ENCODE measurements at places on chromosomes 1 and 21.

DNA sequence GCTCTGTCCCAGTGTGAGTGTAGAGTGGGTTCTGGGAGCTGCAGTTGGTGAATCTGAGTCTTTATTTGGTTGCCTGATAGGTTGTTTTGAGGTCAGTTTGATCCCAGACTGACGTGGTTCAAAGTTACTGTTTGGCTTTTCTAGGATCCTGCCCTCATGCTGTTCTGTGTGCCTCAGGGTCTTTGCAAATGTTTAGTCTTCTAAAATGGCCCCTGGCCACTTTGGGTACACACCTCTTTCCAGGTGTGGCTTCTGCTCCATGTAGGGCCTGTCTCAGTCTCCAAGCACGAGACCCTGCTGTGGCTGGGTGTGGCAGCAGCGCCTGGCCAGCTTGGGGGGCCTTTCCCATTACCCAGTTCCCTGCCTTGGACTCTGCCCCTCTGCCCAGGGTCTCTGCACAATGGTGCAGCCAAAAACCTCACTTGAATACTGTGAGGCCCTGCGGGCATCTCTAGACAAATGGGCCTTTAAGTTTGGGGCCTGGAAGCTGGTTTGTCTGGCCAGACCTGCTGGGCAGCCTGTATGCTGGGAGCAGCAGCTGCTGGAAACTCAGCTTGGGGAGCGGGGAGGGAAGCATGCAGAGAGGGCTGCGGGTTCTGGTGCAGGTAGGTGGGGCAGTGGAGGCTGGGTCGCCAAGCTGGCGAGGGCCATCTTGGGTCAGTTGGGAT, 5.6 kb downstream of the PTPRF start:
- peak; percentile 94 for DNase-seq

DNA sequence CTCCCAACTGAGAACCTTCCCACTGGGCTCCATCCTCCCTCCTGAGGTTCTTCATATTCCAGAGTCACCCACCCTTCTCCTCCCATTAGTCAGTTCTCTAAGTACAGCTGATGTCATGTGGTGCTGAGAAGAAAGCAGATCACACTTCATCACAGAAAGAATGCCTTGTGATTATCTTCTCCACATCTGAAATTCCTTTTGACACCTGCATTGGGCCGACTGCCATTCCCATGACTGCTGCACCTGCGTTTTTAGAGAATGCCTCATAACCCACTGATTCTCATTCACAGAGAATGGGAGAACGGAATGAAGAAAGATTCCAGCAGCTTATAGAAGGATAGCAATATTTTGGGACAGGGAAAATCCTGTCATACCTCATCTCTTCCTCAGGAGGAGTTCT, 14.3 kb downstream of the LEPR start:
- DNase-seq: peak; percentile 87

GRCh38 chr1:54396261-54396933, 9.8 kb downstream of the SSBP3 start:
- DNase-seq: no peak

DNA sequence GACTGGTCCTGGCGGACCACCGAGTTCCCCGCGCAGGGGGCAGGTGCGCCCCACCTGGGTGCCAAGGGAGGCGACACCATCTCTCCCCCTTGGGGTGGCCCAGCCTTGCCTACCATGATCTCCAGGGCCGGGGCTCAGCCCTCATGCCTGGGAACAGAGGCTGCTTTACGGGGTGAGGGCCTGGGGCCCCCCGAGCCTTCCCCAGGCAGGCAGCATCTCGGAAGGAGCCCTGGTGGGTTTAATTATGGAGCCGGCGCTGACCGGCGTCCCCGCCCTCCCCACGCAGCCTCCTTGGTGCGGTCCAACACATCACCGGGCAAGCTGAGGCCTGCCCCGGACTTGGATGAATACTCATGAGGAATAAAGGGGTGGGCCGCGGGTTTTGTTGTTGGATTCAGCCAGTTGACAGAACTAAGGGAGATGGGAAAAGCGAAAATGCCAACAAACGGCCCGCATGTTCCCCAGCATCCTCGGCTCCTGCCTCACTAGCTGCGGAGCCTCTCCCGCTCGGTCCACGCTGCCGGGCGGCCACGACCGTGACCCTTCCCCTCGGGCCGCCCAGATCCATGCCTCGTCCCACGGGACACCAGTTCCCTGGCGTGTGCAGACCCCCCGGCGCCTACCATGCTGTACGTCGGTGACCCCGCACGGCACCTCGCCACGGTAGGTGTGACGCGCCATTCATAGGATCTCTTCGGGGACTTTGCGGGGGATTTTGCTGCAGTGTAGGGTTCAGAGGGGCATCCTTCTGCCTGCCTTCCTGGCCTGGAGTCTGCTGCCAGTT, 38.2 kb downstream of the TP73 start:
- DNase-seq: no peak

DNA sequence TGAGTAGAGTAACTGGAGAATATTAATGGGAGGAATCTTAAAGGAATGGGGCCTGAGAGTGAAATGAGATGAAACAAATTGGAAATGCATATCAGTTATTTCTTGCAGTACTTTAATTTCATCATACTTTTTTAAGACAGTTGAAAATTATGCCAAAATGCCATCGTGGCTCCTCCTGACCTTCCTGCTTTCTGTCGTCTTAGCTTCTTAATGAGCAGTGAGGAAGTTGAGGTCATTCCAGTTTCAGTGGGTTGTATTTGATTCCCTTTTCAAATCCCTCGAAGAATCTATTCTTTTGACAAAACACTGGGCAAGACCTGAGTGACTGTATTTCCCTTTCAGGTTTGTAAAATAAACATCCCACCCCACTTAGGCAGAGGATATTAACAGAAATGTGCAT, 134.9 kb upstream of the MAP1LC3C start:
- no peak for DNase-seq

DNA sequence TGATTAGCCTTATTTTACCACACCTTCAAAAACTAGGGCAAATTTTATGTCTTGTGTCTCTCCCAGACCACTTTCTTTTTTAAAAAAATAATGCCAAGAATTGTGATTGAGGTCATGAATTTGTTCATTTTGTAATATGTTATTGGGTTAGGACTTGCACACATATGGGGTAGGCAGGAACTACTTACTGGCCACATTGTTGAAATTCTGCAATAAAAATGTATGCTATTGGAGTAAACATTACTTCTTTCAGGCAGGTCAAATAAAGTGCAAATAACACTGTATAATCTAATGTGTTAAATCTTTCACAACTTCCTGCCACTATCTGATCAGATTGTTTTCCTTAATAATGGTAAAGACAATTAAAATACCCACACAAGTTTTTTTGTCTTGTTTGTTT, 166.6 kb upstream of the COL11A1 start:
- DNase-seq: no peak

- DNase-seq: peak; percentile 13
Measured at GRCh38 chr1:209544098-209544497, 39.4 kb upstream of the CAMK1G start.

- no peak for DNase-seq
Measured at GRCh38 chr1:40750451-40750908, 33.1 kb upstream of the KCNQ4 start.

- no peak for DNase-seq
Measured at GRCh38 chr1:29424266-29424665, 187.9 kb downstream of the PTPRU start.

DNA sequence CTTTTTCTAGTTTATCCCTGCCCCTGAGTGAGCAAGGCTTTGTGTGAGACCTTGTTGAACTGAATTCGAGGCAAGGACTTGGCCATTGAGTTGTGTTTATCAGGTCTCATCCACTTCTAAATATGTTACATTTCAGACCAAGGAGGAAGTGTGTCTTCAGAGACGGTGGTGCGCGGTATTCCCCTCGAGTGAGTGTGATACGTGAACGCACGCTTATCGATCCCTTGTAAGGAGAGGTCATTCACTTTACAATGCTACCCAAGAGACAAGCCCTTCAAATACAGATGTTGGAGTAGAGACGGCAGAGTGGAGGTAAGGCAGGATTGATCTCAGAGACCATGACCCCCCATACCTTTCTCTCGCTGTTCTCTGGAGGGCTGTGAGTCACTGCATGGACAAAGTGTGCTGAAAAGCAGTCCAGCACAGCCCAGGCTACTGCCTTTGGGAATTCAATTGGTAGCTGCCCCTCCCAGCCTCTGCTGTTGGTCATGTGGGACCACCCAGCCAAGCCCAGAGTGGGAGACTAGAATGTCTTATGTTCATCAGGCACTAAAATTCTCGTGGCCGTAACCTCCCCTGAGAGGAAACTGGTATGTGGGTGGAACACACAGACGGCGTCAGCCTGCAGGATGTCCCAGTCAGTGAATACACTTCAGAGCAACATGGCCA, 16.3 kb upstream of the MTARC1 start:
- DNase-seq: peak; percentile 60

GRCh38 chr21:33866826-33867225, 48.8 kb downstream of the ATP5PO start:
- no peak for DNase-seq

- no peak for DNase-seq
Measured at GRCh38 chr1:169538998-169539871, 47.0 kb downstream of the F5 start.

- DNase-seq: peak; percentile 68
Measured at GRCh38 chr1:119731741-119732430, 20.2 kb downstream of the PHGDH start.

DNA sequence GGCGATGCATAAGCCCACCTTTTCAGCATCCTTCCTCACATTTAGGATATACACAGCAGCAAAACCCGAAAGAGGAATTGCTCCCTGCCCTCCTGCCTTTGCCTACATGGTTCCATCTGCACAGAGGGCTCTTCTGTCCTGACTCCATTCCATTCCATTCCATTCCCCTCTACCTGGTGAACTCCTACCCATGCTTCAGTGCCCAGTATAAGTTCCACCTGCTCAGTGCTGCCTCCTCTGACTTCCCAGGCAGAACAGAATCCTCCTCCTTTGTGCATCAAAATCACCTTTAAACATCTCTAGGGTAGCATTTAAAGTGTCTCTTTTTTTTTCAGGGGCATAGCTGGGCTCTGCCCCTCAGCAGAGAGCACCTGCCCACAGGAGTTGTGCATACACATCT, 112.9 kb downstream of the PCNX2 start:
- DNase-seq: no peak

DNA sequence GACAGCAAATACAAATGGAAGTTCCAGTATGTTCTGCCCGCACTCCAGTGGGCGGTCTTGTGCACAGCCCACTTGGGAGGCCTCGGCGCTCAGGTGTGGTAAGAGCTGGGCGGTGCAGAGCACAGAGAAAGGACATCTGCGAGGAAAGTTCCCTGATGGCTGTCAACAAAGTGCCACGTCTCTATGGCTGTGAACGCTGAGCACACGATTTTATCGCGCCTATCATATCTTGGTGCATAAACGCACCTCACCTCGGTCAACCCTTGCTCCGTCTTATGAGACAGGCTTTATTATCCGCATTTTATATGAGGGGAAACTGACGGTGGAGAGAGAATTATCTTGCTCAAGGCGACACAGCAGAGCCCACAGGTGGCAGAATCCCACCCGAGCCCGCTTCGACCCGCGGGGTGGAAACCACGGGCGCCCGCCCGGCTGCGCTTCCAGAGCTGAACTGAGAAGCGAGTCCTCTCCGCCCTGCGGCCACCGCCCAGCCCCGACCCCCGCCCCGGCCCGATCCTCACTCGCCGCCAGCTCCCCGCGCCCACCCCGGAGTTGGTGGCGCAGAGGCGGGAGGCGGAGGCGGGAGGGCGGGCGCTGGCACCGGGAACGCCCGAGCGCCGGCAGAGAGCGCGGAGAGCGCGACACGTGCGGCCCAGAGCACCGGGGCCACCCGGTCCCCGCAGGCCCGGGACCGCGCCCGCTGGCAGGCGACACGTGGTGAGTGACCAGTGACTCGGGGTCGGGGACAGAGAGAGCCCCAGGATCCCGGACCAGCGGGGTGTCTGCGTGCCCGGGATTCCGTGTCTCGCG, at the start of gene IL12RB2:
TSS of gene IL12RB2 (plus strand) at position 623 of the 810 bp plus-strand sequence. CDS start 12,496 bp downstream, outside the sequence.
- DNase-seq: peak; percentile 61

GRCh38 chr1:115757856-115758255, 10.7 kb downstream of the CASQ2 start:
- no peak for DNase-seq

DNA sequence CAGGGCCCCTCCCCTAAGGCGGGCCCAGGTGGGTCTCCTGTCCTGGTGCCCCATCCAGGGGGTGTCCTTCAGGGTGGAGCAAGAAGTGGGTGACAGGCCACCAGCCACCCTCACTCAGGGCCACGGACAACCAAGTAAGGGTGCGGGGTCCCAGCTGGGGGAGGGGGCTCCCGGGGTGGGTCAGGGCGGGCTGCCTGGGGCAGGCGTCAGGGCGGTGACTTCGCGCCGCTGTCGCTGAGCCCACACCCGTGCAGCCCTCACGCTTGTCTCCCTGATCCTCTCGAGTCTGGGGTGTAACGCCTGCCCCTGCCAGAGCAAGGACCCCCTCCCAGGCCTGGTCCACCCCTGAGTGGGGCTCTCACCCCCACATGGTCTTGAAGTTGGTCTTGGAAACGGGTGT, 22.2 kb downstream of the ARHGEF16 start:
- DNase-seq: no peak

GRCh38 chr1:94623560-94624148, 82.1 kb upstream of the F3 start:
- DNase-seq: peak; percentile 88

GRCh38 chr21:44800971-44801467, 601 bp downstream of the UBE2G2 start:
- no peak for DNase-seq

DNA sequence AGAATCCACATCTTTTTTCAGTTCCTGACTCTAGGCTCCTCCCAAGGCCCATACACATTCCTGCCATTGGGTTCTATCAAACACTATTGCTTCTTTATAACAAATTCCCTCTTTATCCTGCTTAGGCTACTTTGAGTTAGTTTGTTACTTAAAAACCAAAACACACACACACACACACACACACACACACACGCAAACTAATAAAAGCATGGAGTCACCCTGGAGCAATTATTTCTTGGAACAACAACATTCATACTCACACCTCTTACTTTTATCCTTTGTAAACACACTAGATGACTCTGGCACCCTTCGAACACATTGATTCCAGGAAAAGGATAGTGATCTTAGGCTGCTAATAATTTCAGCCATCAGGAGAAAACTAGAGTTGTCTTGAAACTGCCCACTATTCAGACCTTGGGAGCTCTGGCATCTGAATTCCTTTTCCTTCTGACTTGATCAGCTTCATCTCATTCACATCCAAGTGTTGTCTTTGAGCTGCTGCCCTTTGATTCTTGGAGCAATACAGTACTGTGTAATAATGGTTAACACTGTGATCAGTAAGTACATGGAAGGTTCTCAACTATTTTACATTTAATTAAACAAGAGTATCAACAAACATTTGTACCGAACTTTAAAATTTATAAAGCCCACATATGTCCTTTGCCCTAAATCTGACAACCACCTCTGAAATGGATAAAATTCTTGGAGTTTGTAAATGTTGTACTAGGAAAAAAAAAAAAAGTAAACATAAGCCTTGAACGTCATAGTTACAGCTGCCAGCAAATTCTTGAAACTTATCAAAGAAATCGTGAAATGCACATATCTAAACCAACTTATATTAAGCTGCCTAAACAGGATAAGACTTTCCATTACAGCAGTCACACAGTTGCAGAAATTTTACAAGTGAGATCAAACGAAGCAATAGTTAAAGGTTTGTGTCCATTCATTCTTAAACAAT, 2.8 kb upstream of the SEC22B start:
- DNase-seq: peak; percentile 29
